ENCODE measurements at places on chromosomes 3 and 15. TPM values are rescaled to one million over a fixed set of nuclear protein-coding genes. Genes with fewer than 3 reads are reported as not detected.

ZNF80 gene
- total RNA-seq, result not detected

RLBP1 gene
- total RNA-seq, result 0.18 TPM

ANKRD63 gene
- total RNA-seq, result not detected

ANP32A gene
- total RNA-seq, result 91.6 TPM

TMEM158 gene
- total RNA-seq, result 2.0 TPM

BTLA gene
- not detected for total RNA-seq

CERS3 gene
- total RNA-seq, result not detected

GOLGA8N gene
- total RNA-seq, result not detected

DOCK3 gene
- not detected for total RNA-seq

MYZAP gene
- total RNA-seq, result 7.7 TPM

SQOR gene
- 14.5 TPM for total RNA-seq

A4GNT gene
- total RNA-seq, result not detected

ATP13A5 gene
- not detected for total RNA-seq

LIPC gene
- total RNA-seq, result not detected

ZSCAN2 gene
- total RNA-seq, result 14.1 TPM

SLC22A13 gene
- total RNA-seq, result 0.26 TPM

- DNase-seq, result no peak
Measured at GRCh38 chr3:148102156-148102555, 595.5 kb upstream of the AGTR1 start.

DNA sequence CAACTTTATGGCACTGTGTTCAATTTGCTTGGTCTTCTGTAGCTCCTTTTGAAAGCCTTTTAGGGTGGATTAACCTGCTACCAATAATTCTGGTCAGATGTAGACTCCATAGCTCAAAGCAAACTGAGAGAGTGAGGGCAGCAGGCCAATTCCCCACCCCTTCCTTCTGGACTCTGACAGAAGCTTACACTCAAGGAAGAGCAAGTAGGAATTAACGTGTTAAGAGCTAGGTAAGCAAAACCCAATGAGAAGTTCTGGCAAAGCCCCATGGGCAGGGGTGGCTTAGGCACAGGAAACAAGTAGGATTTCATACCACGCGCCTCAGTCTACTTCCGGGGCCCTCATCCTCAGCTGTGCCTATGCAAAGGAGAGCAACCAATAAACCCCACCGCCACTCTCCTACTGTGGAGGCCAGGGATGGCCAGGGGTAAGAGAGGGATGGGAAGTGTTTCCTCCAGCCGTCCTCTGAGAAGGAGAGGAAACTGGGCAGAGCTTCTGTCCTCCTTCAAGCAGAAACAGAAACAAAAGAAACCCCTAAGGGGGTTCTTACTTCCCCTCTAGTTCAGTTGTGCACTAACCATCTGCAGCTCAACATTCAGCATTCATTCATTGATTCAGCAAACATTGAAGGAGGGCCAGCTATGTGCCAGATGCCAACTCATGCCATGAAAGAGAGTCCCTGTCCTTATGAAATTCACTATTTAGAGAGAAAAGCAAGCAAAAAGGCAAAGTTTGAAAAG lies 12.6 kb downstream of the CCR5 start:
- DNase-seq, result peak; percentile 30

- no peak for DNase-seq
Measured at GRCh38 chr3:12994357-12994606, 78.9 kb downstream of the IQSEC1 start.

DNA sequence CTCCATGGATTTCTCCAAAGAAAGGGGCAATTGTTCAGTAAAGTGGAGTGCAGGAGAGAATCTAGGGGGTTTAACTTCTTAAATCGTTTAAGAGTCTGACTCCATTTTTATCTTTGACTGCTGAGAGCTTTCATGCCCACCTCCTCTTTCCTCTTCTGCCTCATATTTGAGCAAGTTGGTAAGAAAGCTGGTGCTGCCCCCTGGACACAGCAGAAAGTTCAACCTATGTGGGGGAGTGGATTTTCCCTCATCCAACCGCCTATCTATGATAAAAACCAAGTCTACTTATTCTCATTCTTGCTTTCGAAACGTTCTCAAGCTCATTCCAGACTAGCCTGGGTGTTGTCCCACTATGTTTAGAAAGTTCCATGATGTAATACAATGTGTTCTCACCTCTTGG lies 26.0 kb downstream of the HHLA2 start:
- DNase-seq, result no peak

DNA sequence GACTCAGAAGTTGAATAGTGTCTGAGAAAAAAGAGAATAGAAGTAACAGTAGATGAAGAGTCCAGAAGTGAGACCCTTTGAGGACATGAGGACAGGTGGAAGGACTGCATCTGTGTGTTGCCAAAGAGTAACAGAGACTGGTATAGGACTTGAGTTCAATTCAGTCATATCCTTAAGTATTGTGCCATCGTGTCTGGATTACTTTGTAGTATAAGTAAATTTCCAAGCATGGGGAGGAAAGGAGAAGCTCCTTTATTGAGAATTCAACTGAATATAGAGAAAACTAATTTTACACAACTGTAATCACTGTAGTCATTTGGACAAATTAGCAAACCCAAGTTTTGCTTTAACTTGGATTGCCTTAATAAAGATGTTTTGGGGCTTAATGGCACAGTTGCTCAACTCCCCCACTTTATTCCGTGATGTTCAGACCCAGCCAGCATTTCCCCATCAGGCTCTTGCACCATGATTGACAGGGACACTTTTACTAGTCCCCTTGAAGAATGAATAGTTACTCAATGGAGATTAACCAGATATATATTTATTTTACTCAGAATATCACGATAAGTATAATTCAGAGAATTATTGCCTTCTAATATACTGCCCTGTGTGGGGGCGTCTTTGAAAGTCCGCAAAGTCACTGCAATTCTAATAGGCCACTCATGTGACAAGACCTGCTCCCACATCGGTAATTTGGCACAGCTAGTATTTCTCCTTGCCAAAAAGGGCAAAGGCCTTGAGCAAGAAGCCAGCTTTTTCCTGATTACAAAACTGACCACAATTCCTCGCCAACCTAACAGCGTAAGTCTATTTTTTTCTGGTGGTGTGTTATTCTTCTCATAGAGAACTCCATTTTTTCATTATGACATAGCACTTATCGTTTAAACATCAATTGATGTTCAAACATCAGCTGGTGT lies 61.3 kb downstream of the PPARG start:
- no peak for DNase-seq

DNA sequence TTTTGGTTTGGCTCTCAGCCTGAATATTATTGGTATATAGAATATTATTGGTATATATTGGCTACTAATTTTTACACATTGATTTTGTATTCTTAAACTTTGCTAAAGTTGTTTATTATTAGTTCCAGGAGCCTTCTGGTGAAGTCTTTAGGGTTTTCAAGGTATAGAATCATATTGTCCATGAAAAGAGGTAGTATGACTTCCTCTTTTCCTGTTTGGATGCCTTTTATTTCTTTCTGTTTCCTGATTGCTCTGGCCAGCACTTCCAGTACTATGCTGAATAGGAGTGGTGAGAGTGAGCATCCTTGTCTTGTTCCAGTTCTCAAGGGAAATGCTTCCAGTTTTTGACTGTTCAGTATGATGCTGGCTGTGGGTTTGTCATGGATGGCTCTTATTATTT lies 107.3 kb upstream of the LIPC start:
- DNase-seq, result no peak

DNA sequence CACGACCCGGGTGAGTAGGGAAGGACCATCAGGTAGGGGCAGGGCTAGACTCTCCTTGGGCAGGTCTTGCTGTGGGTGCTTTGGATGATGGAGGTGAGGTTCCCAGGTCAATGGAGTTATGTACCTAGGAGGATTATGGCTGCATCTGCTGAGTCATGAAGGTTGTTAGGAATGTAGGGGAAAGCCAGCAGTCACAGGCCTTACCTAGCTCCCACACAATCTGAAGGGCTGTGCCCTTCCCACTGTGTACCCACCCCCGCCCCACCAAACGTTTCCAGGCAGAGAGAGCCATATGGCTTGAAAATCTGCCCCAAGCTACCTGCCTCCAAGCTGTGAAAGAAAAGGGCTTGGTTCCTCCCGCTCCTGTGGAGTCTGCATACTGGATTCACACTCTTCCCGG lies 573.4 kb upstream of the DPPA4 start:
- DNase-seq, result no peak

DNA sequence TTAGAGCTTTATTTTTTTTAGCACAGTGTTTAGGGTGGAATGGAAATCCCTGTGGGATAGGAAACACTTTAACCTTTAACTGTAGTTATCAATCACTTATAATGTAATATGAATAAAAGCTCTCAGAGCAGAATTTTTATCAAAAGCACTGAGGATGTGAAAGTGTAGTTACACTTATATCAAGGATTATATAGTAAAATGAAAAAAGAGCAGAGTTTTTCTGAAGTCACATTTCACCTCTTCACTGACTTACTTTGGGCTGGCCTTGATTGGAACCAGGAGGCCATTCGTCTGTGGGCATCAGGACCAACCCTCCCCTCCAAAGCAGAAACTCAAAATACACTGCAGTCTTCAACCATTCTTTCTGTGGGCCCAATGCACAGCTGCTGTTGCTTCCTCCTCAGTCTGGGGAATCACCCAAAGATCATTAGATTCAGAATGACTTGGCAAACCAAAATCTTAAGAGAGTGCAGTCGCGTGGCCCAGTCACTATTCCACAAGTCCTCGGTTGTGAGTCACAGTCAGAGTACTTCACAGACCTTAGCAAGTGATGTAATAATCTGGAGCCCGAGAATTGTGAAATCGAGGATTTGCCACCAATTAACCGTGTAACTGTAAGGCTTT lies 132.6 kb upstream of the COL8A1 start:
- no peak for DNase-seq

GRCh38 chr15:37037850-37038715 lies 62.3 kb downstream of the MEIS2 start:
- no peak for DNase-seq

- no peak for DNase-seq
Measured at GRCh38 chr3:5994651-5995050, 807.1 kb downstream of the EDEM1 start.

DNA sequence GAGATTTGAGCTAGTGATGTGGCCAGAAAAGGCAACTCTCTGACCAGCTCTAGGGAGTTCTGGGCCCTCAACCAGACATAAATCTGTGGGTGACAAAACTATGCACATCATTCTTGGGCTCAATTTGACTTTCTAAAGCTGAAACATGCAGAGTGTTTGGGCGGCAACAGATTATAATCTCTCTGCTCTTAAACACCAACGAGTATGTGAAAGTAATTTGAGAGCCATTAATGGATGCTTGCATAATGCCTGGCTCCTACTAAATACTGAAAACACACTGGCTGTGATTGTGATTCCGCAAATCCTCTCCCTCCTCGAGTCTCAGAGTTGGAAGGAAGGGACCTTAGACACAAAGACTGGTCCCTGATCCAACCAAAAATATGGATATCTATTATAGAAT lies 186.7 kb downstream of the UACA start:
- DNase-seq, result no peak

GRCh38 chr3:171417137-171417536 lies 43.1 kb downstream of the TNIK start:
- no peak for DNase-seq

DNA sequence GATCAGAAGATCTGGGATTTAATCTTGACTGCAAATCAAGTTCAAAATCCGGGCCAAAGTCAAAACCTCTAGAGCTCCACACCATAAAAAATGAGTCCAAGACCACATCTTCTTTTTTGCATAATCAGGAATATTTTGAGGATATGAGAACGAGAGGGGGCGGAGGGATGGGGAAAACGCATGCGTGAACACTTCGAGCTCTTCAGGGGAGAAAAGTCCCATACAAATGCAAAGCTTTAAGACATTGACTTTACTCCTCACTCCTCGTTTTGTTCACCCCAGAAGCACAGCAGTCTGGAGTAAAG lies 68.2 kb downstream of the SUMF1 start:
- DNase-seq, result no peak

GRCh38 chr3:161412123-161412522 lies 40.8 kb upstream of the SPTSSB start:
- DNase-seq, result peak; percentile 82

GRCh38 chr15:46322753-46323152 lies 687.9 kb downstream of the SQOR start:
- no peak for DNase-seq

- DNase-seq, result no peak
Measured at GRCh38 chr3:152296971-152297370, 28.2 kb downstream of the MBNL1 start.

- no peak for DNase-seq
Measured at GRCh38 chr15:67224889-67225288, 29.6 kb downstream of the AAGAB start.

GRCh38 chr3:195766671-195767070 lies 45.1 kb downstream of the MUC4 start:
- no peak for DNase-seq

GRCh38 chr15:78000091-78000926 lies 77.2 kb downstream of the TBC1D2B start:
- peak; percentile 97 for DNase-seq

- DNase-seq, result no peak
Measured at GRCh38 chr3:34150992-34151391, 352.6 kb downstream of the PDCD6IP start.

GRCh38 chr15:63539998-63540397 lies 35.6 kb downstream of the USP3 start:
- DNase-seq, result no peak

- DNase-seq, result no peak
Measured at GRCh38 chr3:150236316-150237082, 171.6 kb upstream of the TSC22D2 start.

DNA sequence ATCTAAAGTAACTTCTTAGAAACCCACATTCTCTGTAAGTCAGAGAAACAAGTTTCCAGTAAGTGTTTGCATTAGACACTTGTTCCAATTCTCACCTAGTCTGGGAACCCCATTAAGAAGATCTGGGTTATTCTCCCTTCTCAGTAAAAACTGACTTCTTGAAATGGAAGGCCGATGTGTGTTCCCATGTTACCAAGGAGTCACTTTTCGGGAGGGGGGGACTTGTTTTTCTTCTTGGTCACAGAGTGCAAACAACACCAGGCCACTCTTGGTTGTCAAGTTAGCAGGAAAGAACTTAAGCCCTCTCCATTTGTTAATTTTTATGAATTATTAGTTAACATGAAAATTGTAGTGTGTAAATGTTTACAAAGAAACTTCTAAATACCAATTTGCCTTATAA lies 55.6 kb downstream of the ITPR1 start:
- no peak for DNase-seq

DNA sequence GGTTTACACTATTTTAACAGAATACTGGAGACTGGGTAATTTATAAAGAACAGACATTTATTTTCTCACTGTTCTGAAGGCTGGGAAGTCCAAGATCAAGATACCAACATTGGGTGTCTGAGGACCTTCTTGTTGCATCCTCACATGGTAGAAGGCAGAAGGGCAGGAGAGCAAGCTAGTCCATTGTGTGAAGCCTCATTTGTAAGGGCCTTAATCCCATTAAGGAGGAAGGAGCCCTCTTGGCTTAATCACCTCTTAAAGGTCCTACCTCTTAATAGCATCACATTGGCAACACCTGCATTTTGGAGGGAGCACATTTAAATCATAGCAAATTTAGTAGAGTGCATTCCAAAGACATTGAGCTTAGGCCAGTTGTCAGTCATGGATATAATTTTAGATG lies 26.2 kb downstream of the UBE2Q2 start:
- no peak for DNase-seq

DNA sequence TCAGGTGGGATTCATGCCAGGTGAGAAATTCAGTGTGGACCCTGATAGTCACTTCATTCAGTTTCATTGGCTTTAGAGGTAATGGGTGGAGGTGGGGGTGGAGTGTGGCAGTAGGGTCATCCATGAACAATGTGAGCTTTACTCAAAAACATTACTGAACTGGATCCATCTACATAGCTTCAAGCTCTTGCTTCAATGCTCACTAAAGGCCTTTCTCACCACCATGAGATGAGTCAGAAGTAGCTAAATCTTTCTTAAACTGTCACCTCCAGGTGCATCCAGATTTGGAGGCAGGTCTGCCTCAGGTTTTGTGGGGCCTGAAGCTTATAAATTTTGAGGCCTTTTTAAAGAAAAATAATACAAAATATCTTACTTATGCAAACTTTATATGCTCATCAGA lies 363.6 kb downstream of the CHST2 start:
- no peak for DNase-seq

All from HT-29 (cell line).